ENCODE measurements at places on chromosomes 2 and 18.

DNA sequence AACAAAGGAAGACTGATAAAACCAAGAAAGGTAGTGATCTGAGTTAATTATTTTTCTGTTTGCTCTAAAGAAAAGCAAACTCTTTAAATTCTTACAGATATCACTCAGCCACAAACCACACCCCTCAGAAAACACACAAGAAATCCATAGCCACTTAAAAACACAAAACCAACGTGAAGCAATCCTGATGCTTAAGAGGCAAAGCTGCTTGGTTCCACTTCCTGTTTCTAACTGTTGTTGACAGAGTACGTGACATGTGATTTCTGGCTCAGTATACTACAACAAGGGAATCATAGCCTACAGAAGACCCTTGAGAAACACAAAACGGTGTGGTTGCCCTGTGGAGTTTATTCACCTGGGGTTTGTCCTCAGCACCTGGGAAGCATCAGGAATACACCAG is 240.9 kb upstream of the APCDD1 start:
- no peak for DNase-seq

GRCh38 chr2:239379641-239380170 is 21.1 kb downstream of the HDAC4 start:
- DNase-seq, result no peak

GRCh38 chr18:49959176-49959575 is 145.8 kb upstream of the ACAA2 start:
- DNase-seq, result no peak

- no peak for DNase-seq
These were observed 70.2 kb downstream of the ADD2 start for GRCh38 chr2:70697603-70698383.

DNA sequence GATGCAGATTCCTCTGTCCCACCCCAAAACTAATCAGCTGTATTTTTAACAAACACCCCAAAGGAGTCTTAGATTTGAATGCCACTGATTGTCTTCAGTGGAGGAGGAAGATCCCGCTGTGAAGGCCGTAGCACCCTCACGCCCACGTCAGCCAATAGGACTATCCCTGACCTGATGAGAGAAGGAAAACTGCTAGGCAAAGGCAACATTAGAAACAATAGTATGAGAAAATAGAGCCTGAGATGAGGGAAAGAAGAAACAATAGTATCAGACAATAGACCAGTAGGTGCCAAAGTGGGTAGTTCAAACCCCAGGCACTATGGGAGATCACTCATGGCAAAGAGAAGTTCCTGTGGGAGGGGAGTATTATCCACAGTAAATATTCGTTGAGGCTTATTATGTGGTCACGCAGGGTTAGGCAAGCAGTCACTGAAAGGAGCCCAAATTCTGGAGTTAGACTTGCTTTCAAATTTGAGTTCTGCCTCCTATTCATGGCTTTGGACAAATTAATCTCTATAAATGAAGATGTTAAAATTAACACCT is 2.8 kb downstream of the PCBP1 start:
- DNase-seq, result no peak

DNA sequence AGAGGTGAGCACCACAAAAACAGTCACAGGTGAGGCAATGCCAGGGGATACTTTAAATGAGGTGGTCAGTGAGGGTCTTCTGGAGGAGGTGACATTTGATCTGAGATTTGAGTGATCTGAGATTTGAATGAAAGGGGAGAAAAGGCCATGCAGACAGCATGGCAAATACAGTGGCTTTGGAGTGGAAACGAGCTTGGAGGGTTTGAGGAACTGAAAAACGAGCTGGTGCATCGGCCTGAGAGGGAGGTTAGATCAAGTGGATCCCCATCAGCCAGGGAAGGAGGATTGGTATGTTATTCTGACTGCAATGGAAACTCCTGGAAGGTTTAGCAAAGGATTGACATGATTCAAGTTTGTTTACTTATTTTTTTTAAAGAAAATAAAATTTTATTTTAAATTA is 245.1 kb downstream of the KCNS3 start:
- DNase-seq, result no peak

DNA sequence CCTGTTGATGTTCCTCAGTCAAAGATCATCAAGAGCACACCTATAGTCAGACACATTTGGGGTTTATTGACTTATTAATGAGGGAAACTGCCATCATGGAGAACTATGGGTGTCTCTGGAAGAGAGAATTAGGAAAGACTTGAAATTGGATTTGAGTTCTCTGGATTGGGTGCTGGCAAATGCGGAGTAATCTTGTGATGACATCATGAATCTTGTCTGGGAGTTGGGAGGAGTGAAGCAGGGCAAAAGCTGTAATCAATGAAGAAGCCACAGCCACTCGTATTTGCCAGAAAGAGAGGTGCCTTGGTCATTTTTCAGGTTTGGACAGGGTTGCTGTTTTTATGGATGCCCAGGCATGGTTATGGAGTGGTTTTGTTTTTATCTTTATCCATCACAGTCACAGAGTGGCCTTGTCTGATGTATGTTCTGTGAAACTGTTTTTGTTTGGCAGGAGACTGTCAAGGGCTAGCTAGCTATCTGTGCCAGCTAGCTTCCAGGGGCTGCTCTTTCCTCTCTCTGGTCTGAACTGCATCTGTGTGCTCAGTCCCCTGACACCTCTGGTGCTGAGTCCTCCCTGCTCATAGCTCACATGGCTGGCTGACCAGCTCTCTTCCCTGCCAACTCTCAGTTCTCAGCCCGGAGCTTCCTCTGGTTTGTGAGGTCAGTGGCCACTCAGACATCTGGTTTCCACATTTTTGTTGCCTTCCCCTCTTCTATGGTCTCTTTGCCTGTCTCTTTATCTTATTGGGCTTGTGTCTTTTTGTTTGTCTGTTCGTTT is 193.4 kb upstream of the RMP24 start:
- no peak for DNase-seq
